Spinal cord (tissue), 10 donors: ENCODE measurements at places on chromosomes 3 and 15. TPM values are rescaled to one million over a fixed set of nuclear protein-coding genes. Genes with fewer than 3 reads are reported as not detected.

The TGM5 gene
- not detected for polyA plus RNA-seq

The UCN2 gene
- 0.29 TPM for polyA plus RNA-seq

The THAP10 gene
- 19.3 TPM for polyA plus RNA-seq

The CFAP92 gene
- polyA plus RNA-seq: 4.5 TPM

The RHOV gene
- 9.3 TPM for polyA plus RNA-seq

The CDCP1 gene
- 0.45 TPM for polyA plus RNA-seq

The MCCC1 gene
- polyA plus RNA-seq: 32.7 TPM

The TTC21A gene
- 23.9 TPM for polyA plus RNA-seq

The EPHA3 gene
- polyA plus RNA-seq: 14.1 TPM

The ESYT3 gene
- 6.7 TPM for polyA plus RNA-seq

The PDZRN3 gene
- polyA plus RNA-seq: 31.2 TPM

The LOXL1 gene
- 25.3 TPM for polyA plus RNA-seq

The SSUH2 gene
- 1.6 TPM for polyA plus RNA-seq

The PPM1L gene
- polyA plus RNA-seq: 30.6 TPM

The FANCD2OS gene
- not detected for polyA plus RNA-seq

The GOLGA6L7 gene
- polyA plus RNA-seq: 1.5 TPM

The UPK1B gene
- polyA plus RNA-seq: 2.3 TPM

The SLC28A2 gene
- not detected for polyA plus RNA-seq

The LMAN1L gene
- polyA plus RNA-seq: 0.29 TPM

The GATM gene
- polyA plus RNA-seq: 152 TPM

The WNT5A gene
- polyA plus RNA-seq: 23.2 TPM

The FRMD5 gene
- 25.9 TPM for polyA plus RNA-seq

The TMCO5A gene
- polyA plus RNA-seq: not detected

The ACY1 gene
- 26.6 TPM for polyA plus RNA-seq

The SLC22A13 gene
- polyA plus RNA-seq: 0.10 TPM

The DNAH12 gene
- 5.9 TPM for polyA plus RNA-seq

The SPTBN5 gene
- polyA plus RNA-seq: 4.2 TPM

The POTEB2 gene
- polyA plus RNA-seq: not detected

The AMT gene
- polyA plus RNA-seq: 19.6 TPM

The TAGLN3 gene
- 142 TPM for polyA plus RNA-seq
